Frontal cortex (tissue), 4 donors: ENCODE measurements at places on chromosomes 7 and 10. TPM values are rescaled to one million over a fixed set of nuclear protein-coding genes. Genes with fewer than 3 reads are reported as not detected.

- DNase-seq, result peak; percentile 32
Observed at GRCh38 chr10:121709675-121710073, 111.4 kb upstream of the FGFR2 start.

- no peak for DNase-seq
Observed at GRCh38 chr10:47310090-47310505, 10.1 kb downstream of the GDF10 start.

- no peak for DNase-seq
Observed at GRCh38 chr10:44064987-44065787, 319.7 kb downstream of the CXCL12 start.

DNA sequence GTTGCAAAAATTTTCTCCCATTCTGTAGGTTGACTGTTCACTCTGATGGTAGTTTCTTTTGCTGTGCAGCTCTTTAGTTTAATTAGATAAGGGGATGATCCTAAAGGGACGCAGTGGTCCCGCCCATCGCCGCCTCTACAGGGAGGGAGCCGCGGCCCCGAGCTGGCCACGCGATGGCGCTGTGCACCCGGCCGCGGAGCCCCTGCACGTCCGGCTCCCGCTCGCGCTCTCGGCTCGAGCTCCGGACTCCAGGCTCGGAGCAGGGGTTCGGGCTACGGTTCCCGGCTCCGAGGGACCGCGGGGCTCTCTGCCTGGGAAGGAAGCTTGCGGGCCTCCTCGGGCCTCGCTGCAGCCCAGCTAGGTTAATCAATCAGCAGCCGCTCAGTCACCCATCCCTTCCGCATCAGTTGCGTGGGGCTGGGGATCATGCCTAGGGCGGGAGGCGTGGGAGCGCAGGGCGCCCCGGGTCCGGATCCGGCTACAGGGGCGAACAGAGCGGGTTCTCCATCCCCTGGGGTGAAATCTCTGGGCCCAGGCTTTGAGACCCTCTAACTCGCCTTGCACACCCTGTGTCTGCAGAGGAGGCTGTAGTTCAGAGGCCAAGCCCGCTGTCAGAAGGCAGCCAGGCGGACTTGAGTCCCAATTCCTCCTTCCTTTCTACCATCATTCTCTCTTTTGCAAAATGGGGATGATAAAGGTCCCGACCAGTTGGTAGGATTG, 97.9 kb downstream of the WDR11 start:
- peak; percentile 75 for DNase-seq

DNA sequence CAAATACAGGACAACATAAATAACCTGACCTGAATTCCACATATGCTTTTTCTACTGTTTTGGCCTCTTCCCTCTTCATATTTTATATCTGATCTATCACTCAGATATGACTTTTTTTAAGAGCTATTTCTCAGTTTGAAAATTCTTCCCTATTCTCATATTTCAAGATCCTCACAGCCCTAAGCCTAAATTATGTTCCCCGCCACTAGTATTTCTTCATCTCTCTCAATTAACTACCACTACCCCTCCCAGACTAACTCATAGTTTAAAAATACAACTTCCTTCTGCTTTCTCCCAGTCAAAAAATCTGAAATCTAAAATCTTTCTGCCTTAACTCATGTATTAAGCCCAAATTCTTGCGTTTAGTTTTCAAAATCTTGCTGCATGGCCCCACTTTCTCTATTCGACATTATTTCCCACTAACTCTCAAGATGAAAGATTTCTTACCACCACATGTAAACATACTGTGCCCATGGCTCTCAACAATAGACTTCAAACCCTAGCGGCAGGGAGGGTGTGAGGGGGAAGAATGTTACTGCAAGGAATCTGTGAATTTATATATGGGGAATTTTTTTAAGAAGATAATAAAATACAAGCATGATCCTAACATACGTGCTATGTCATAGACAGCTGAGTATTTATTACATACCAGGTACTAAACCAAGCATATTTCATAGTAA, 64.6 kb downstream of the TFEC start:
- DNase-seq, result no peak

GRCh38 chr10:47359101-47359500, 10.9 kb downstream of the RBP3 start:
- no peak for DNase-seq

GRCh38 chr7:47634273-47634672, 52.4 kb upstream of the TNS3 start:
- no peak for DNase-seq

DNA sequence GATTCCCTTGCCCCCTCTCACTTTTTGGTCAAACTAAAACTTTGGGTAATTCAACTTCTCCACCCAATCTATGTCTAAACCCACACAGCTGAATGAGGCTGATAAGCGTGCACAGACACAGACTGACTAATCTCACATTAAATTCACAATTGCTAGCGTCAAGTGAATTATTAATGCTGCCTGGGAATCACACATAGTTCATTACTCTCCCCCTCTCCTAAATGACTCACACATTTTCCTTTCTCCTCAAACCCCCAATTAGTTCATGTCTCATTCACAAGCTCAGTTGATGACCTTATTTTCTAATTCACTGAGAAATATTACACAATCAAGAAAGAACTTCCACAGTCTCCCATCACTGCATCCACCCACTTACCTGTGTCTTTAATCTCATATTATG, 14.5 kb downstream of the KLF14 start:
- DNase-seq, result no peak

- DNase-seq, result no peak
Observed at GRCh38 chr7:2387897-2388636, 15.3 kb upstream of the CHST12 start.

- DNase-seq, result peak; percentile 52
Observed at GRCh38 chr10:94403380-94404213, 1.3 kb downstream of the TBC1D12 start.

- no peak for DNase-seq
Observed at GRCh38 chr10:4684434-4684833, 141.6 kb upstream of the AKR1E2 start.

DNA sequence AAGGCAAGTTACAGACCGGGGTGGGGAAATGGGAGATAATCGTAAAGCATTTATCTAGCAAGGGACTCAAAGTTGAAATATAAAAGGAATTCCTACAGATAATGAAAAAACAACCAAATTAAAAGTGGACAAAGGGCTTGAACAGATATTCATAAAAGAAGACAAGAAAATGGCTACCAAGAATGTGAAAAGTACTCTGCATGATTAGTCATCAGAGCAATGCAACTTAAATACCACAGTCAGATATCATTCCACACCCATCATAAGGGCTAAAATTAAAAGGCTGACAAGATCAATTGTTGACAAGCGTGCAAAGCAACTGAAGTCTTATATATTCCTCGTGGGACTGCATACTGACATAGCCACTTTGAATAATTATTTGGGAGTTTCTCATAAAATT, 124.6 kb upstream of the RSU1 start:
- no peak for DNase-seq

- DNase-seq, result peak; percentile 66
Observed at GRCh38 chr10:100346351-100346764, 675 bp upstream of the SCD start.

- no peak for DNase-seq
Observed at GRCh38 chr7:27875061-27875460, 135.1 kb downstream of the TAX1BP1 start.

- no peak for DNase-seq
Observed at GRCh38 chr7:105718511-105718925, 137.2 kb upstream of the EFCAB10 start.

CREB3L2 gene
- 0.82 TPM for total RNA-seq

TWIST1 gene
- 2.4 TPM for total RNA-seq

GRM3 gene
- 155 TPM for total RNA-seq

NUDT13 gene
- total RNA-seq, result 0.41 TPM

CYP26C1 gene
- under 0.01 TPM for total RNA-seq

PITX3 gene
- total RNA-seq, result not detected

SPDYE5 gene
- not detected for total RNA-seq

HOXA9 gene
- total RNA-seq, result not detected

GIMAP7 gene
- 2.4 TPM for total RNA-seq

NKX2-3 gene
- under 0.01 TPM for total RNA-seq
